Stimulated activated CD4-positive, alpha-beta T cell treated with anti-CD3 and anti-CD28 coated beads, TNF-alpha, amount 100 ng/mL, for 24 hours (primary cell): ENCODE measurements at places on chromosomes 6 and 20.

GRCh38 chr6:53956068-53956711 lies 155.1 kb upstream of the MLIP start:
- DNase-seq: no peak

DNA sequence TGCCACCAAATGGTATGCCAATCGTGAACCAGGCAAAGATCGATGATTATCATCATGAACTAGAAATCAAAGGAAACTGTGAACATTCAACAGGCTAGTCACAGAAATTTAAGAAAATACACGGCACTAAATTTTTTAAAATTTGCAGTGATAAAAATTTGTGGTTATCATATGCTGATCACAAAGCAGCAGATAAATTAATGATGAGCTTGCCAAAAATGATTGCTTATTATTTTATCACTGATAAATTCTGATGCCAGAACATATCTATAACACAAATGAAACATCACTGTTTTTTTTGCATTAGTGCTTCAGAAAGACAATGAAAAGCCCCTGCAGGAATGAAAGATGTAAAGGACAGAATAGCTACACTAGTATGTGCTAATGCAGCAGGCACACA lies 1413.2 kb upstream of the MAP3K7 start:
- no peak for DNase-seq

- DNase-seq: no peak
Observed at GRCh38 chr20:58613061-58613854, 37.8 kb upstream of the STX16 start.

DNA sequence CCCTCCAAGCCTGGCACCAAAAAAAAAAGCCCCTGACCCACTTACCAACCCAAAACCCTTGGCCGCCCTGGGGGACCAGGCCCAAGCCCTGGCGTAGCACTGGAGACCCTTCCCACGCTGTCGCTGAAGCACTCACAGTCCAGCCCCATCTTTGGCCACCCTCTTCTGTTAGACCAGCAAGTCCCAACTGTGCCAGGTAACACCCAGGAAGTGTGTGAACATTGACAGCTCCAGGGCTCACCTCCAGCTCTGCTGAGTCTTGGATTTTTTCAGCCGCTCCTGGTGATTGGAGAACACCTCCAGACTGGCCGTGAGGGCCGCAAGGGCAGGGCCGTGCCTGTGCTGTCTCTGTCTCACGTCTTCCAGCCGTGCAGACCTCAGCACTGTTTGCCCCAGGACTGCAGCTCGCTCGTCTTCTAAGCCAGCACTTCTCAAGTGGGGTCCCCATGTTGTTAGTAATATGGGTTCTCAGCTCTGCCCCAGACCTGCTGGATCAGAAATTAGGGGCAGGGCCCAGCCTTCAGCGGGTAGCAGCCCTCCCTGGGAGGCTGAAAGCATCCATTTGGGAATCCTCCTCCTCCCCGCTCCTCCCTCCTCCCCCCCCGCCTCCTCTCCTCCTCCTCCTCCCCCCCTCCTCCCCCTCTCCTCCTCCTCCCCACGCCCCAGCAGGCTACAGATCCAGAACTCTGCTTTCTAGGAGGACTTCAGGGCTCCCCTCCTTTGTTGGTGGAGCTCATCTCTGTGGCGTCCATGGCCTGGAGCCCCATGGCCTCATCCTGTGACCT lies 18.1 kb downstream of the NPEPL1 start:
- DNase-seq: no peak
